ENCODE measurements at places on chromosomes 11 and 22.

DNA sequence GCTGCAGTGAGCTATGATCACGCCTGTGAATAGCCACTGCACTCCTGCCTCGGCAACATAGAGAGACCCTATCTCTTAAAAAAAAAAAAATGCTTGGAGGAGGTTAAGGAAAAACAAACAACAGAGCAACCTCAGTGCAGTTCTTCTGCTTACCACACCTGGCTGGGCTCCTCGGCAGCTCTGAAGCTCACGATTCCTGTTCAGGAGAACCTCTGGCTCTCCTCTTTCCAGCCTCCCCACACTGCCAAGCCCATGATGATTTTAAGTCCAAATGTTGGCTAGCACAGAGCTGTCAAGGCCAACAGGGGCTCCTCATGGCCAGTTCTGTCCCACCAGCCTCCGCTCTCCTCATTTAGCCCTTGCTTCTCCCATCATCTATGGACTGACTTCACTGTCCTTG, 69.7 kb upstream of the ARFGAP3 start:
- peaks cover 66% of the 10 kb centered on the region for H3K4me1 ChIP-seq
- no peak for DNase-seq
- no peaks in the 10 kb centered on the region for H3K27me3 ChIP-seq
- peak overlapping the region; percentile 70 for H3K27ac ChIP-seq
- H3K36me3 ChIP-seq, result peaks cover 8% of the 10 kb centered on the region

- H3K27me3 ChIP-seq, result no peaks in the 10 kb centered on the region
- no peak overlapping the region for H3K27ac ChIP-seq
- H3K4me3 ChIP-seq, result no peak overlapping the region
- no peaks in the 10 kb centered on the region for H3K36me3 ChIP-seq
Measured at GRCh38 chr11:61091373-61092279, 10.7 kb upstream of the CD5 start.

DNA sequence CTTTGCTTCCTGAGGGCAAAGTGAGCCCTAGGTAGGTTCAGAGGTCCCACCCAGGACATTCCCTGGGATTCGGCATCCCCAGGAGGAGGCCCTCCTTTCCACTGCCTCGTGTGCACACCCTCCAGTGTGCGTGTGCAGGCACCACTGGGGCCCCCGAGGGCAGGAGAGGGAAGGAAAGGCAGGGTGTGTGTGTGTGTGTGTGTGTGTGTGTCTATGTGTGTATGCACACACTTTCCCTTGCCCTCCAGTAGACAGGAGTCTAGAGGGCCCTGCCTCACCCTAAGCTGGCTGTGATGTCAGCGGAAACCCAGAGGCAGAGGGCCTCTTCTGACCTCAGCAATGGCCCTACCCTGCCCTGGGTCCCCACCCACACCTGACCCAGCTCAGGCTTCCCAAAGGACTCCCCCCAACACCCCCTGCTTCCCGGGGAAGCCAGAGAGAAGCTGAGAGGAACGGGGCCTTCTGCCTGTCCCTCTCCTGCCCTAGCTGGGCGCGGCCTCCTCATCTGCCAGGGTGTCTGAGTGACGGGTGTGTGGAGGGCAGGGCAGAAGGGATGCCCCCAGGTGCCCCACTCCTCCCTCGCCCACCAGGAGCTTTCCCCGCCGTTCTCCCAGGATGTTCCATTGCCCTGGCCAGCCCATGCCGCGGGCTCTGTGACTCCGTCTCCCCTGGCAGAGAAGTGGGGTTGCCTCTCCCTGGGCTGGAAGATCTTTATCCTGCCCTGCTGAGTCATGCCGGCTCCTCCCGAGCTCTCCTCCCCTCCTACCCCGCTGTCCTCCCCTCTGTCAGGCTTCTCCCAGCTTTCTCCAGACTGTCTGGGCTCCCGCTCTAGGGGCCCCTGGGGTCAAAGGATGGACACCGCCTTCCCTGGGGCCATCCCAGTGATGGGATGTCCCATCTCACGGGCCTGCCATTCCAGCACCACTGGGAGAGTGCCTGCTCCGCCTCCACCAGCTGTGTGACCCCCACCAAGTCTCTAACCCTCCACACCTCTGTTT, 6.0 kb upstream of the CLCF1 start:
- no peak overlapping the region for H3K4me3 ChIP-seq
- DNase-seq, result no peak
- no peaks in the 10 kb centered on the region for H3K27me3 ChIP-seq
- H3K4me1 ChIP-seq, result no peaks in the 10 kb centered on the region
- no peaks in the 10 kb centered on the region for H3K36me3 ChIP-seq

GRCh38 chr11:122668562-122669090, 13.1 kb downstream of the UBASH3B start:
- H3K36me3 ChIP-seq, result peaks cover 38% of the 10 kb centered on the region
- no peak for DNase-seq
- H3K4me1 ChIP-seq, result peaks cover 77% of the 10 kb centered on the region
- no peaks in the 10 kb centered on the region for H3K27me3 ChIP-seq

DNA sequence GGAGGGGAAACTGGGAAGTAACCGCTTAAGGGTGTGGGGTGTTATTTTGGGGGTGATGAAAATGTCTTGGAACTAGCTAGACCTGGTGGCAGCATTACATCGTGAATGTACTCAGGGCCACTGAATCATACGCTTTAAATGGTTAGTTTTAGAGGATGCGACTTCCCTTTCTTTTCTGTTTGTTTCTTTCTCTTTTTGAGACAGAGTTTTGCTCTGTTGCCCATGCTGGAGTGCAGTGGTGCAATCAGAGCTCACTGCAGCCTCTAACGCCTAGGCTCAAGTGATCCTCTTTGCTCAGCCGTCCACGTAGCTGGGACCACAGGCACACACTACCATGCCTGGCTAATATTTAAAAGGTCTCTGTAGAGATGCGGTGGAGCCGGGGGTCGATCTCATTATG, 5.6 kb upstream of the MIAT start:
- no peaks in the 10 kb centered on the region for H3K27me3 ChIP-seq
- no peak for DNase-seq
- no peaks in the 10 kb centered on the region for H3K36me3 ChIP-seq
- no peak overlapping the region for H3K27ac ChIP-seq
- no peak overlapping the region for H3K4me3 ChIP-seq

- H3K4me3 ChIP-seq, result no peak overlapping the region
- H3K27ac ChIP-seq, result no peak overlapping the region
- no peaks in the 10 kb centered on the region for H3K27me3 ChIP-seq
- H3K4me1 ChIP-seq, result no peaks in the 10 kb centered on the region
- peaks cover 25% of the 10 kb centered on the region for H3K36me3 ChIP-seq
- peak; percentile 44 for DNase-seq
Measured at GRCh38 chr22:46638601-46639431, 18.6 kb downstream of the GRAMD4 start.
